Stimulated activated CD8-positive, alpha-beta memory T cell treated with anti-CD3 and anti-CD28 coated beads, Interleukin-4, amount 100 ng/mL, for 1 hour (primary cell): ENCODE measurements at places on chromosomes 5 and 9.

GRCh38 chr9:69643098-69643497 is 29.1 kb downstream of the APBA1 start:
- DNase-seq, result no peak

DNA sequence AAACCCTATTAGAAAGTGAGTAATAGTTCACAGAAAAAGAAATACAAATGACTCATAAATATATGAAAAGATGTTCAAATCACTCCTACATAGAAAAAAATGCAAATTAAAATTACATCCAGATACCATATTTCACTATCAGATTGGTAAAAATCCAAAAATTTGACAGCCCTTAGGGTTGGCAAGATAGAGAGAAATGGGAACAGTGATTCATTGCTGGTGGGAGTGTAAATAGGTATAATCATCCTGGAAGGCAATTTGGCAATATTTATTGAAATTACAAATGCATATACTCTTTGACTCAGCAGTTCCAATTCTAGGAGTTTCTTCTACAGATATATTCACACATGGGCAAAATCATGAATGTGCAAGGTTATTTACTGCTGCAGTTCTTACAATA is 273.5 kb downstream of the NR2F1-AS1 start:
- no peak for DNase-seq

- no peak for DNase-seq
These were observed 2.8 kb upstream of the AMBP start for GRCh38 chr9:114080773-114081440.

- no peak for DNase-seq
These were observed 28.5 kb upstream of the TNFSF15 start for GRCh38 chr9:114834386-114834785.

DNA sequence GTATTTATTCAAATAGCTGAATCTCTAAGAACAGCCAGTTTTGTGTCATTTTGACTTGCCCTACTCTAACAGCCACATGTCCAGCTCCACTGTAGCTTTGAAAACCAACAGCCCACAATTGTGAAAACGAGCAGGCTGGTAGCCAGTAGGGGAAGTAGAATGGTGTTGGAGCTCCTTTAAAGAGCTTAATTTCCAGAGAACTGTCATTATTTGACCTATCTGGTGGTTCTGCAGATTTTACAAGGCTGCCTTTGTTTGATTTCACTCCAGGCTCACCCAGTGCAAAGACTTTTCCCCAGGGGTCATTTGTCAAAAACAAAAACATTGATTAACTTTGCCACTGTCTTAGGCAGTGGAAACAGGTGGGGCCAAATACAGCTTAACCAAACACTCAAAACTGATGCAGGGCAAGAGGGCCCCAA is 3.2 kb upstream of the PJA2 start:
- DNase-seq, result no peak

DNA sequence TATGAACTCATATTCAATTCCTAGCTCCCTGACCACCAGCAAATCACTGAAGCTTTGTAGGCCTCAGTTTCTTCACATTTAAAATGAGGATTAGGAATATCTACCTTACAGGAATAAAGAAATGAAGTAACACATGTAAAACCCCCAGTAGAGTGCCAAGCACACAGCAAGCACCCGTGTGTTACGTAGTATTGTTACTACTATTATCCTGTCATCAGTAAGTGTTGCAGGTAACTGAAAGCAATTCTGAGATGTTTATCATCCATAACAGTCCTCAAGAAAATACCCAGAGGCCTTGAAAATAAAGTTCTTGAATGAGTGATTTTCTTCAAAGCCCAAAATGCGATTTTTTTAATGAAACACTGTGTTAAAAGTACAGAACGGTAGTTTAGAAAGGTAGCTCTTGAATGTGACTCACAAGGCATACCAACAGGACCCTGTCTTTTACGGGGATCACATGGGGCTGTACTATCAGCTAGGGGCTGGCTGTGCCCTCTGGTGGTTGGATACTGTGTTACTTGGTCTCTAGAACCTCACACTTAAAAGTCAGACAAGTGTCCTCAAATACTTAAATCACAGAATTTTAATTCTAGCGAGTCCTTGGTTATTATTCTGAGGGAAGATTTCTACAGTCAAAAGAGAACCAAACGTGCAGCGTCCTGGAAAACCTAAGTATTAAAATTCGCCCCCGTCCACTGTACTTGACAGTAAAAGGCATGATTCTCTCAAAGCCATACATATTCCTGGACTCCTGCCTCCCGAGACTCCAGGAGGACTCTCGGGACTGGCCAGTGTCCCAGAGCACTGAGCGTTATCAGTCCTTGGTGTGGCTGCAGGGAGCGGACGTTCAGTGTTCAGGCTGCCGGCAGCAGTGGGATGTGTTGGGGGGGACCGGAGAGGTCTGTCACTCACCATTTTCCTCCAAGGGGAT is 725 bp downstream of the NDUFB6 start:
- DNase-seq, result no peak

- DNase-seq, result no peak
These were observed 318.8 kb upstream of the ELAVL2 start for GRCh38 chr9:24144796-24145195.

- no peak for DNase-seq
These were observed 115.4 kb upstream of the SLC44A1 start for GRCh38 chr9:105128908-105129600.

- no peak for DNase-seq
These were observed 25.9 kb downstream of the CDC42SE2 start for GRCh38 chr5:131289738-131290137.

DNA sequence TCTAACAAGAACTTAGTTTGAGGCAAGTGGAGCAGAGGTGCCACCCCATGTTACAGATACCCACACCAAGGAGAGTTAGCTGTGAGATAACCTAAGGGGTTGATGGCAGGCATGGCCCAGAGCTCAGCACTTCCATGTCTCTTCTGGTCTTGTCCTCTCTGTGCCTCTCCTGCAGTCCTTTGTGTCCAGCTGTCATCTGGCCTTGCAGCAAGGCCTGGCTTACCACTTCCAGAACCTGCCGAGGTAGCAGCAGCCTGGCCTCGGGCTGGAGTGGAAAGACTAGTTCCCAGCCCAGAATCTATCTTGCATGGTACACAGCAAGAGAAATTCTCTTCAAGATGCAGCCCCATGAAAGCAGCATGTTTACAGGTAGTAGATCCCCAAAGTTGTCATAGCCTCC is 41.5 kb downstream of the PIP5K1B start:
- no peak for DNase-seq

- no peak for DNase-seq
These were observed 12.8 kb upstream of the ANGPTL2 start for GRCh38 chr9:127135056-127135745.

GRCh38 chr9:71814815-71815214 is 46.5 kb upstream of the CEMIP2 start:
- DNase-seq, result no peak

DNA sequence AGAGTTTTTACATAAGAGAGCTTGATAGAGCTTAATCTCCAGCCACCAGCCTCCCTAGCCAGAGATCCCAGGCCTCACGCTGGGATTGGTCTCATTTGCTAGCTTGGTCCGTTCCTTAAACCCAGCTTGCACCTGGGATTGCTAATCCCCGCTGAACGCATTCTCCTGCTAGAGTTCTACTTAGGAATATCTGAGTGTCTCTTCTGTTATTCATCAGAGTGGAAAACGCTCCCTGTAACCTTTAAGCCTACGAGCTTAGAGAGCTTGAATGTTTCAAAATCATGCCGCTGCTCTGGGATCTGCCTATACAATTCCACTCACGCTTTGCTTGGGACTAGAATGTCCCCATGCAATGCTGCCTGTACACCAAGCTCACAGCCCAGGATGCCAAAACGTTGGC is 201.8 kb downstream of the NSG2 start:
- DNase-seq, result no peak

DNA sequence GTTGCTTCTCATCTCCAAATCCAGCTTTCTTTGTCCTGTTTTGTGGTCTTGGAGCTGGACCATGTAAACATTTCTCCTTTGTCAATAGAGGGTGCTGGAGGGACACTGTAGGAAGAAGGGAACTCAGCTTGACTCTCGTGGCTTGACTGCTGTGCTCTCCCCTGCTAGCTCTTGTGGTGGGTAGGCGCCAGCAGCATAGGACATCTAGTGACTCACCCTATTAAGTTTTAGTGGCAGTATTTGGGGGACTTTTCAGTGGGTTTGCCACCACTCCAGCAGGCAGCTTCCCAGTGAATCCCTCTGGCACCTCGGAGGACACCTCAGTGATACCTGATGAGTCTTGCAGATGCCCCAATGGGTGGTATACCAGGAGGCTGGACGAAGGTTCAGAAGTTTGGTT is 97.8 kb downstream of the TSSK1B start:
- no peak for DNase-seq

- no peak for DNase-seq
These were observed 322.9 kb downstream of the TMEM38B start for GRCh38 chr9:106017198-106017740.
